ENCODE measurements at places on chromosomes 4 and X.

DNA sequence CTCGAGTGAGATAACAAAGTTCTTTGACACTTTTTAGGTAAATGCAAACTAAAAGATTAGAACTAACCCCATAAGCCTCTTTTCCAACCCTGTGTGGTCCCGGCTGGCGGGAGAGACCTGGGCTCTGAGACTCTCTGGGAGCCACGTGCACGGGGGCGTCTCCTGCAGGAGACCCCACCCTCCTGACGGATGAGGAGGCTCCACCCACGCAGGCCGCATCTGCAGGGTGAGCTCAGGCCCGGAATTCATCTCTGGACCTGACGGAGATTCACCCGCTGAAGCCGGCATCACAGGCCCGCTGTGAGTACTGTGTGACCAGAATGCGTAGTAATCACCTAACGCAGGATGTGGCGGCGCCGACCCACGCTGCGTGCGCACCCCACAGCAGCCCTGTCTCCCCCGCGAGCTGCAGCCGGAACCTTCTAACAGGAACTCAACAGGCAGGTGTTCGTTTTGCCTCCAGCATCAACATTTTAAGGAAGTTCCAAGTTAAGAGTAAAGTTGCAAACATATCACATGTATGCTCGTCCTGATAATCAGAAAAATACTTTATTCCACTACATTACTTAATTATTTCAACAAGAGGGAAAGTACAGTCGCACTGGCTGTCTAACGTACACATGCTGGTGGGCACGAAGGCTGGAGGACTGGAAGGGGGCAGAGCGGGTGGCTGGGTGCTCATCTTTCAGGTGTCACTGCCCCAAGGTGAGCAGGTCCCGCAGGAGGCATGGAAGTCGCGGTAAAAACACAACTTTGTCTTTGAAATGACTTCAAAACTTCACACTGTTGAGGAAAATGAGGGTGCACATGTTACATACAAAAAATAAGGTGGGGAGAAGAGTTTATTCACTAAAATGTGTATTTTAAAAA is 44.5 kb downstream of the FGFRL1 start:
- peak; percentile 59 for DNase-seq

DNA sequence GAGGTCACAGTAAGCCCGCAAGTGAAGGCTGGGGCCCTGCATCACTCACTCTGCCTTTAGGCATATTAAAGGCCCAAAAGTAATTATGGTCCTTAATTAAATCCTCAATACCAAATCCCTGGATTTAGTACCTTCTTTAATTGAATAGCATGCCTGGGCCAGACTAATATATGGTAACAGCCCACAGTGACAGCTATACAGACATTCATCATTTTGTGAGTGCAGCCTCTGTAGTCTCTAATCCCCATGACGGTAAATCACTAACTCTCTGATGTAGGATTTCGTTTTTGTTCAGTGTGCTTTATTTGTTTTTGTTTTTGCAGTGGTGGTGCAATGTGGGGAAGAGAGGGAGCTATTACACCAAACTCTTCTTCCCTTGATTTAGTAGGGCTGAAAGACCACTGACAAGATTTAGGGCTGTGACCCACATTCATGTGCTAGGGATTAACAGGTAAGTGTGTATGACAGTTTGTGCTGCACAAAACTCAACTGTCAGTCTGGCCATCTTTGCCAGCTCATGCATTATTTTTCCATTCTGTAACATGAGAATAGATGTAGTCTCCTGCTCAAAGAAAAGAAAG is 60.6 kb upstream of the SLC39A8 start:
- DNase-seq: no peak

- no peak for DNase-seq
Observed at GRCh38 chr4:24519649-24520048, 64.7 kb downstream of the DHX15 start.

DNA sequence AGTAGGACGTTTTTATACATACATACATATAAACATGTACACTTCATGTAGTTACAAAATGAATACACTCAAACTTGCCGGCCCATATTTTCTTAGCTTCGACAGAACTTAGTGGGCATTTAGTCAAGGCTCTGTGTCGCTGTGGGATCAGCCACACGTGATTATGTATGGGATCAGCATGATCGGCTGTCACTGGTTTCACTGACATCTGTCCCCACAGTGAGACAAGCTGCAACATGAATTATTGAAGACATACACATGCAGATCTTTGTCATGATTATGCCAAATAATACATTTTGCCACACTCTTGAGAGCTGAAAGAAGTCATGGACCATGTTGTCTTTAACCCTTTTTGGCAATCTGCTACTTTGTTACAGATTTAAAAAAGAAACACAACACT is 38.2 kb upstream of the NAA11 start:
- DNase-seq: no peak

DNA sequence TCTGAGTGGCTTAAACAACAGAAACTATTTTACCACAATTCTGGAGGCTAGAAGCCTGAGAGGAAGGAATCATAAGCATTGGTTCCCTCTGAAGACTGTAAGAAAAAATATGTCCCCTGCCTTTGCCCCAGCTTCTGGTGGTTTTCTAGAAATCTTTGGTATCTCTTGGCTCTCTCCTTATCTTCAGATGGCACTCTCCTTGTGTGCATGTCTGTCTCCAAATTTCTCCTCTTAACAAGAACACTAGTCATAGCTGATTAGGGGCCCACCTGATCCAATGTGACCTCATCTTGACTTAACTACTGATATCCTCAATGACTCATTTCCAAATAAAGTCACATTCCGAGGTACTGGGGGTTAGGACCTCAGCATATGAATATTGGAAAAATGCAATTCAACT is 635.0 kb upstream of the NR3C2 start:
- DNase-seq: no peak

- DNase-seq: no peak
Observed at GRCh38 chr4:184994010-184994622, 24.2 kb upstream of the HELT start.

GRCh38 chr4:102321260-102321995 is 23.9 kb downstream of the SLC39A8 start:
- no peak for DNase-seq

DNA sequence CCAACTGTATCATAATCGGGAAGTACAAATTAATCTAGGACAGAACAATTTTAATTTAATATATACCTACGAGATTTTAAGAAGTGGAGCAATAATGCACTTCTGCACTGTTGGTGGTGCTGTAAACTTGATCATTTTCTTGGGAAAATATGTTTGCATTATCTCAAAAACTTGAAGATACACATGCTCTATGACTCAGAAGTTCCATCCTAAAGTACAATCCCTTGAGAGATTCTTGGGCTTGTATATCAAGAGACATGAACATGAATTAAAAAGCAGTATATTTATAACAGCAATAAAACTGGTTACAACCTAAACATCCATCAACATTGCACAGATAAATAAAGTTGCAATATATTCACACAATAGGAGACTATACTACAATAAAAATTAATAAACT is 168.8 kb downstream of the CLCN4 start:
- DNase-seq: no peak

- no peak for DNase-seq
Observed at GRCh38 chr4:101865501-101866062, 75.1 kb downstream of the BANK1 start.

- DNase-seq: no peak
Observed at GRCh38 chr4:15270201-15270600, 157.6 kb upstream of the C1QTNF7 start.

GRCh38 chrX:147699061-147699460 is 212.7 kb upstream of the FMR1 start:
- DNase-seq: no peak

GRCh38 chr4:62717154-62717553 is 1517.0 kb downstream of the ADGRL3 start:
- no peak for DNase-seq

GRCh38 chrX:55907968-55908607 is 190.5 kb downstream of the RRAGB start:
- DNase-seq: no peak

GRCh38 chr4:103075894-103076746 is 441 bp downstream of the SLC9B2 start:
- peak; percentile 51 for DNase-seq

DNA sequence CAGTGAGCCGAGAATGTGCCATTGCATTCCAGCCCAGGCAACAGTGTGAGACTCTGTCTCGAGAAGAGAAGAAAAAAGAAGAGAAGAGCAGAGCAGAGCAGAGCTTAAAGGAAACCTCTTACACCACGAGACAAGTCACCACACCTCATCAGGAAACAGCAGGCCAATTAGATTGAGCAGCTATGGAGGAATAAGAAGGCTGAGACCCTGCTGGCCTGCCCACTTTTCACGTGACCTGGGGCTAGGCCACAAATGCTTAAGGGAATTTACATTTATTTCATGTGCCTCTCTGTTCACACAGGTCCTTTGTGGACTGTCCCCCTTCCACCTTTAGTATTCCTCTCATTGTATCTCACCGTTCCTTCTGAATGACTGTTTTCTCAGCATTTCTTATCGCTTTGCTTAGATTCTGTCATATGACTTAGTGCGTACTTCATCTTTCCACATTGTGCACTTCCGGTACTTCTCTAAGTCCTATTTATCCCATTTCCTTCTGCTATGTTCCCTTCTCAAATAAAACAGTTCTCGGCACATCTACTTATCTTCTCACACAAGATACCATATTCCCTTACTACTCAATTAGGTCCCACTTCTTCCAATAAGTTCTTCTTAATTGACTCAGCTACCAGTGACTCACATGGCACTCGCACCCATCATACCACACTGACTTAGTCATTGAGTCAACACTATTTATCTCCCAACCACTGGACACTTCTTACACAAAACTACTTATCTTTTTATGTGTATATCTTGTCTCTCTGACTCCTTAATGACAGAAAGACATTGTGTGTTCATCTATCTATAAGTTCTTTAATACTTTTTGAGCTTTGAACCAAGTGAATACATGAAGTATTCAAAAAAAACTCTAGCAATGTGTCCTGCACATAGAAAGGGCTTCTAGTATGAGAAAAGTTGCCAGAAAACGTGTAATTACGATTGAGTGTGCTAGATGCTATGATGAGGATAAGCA is 11.0 kb downstream of the CUL4B start:
- DNase-seq: no peak

DNA sequence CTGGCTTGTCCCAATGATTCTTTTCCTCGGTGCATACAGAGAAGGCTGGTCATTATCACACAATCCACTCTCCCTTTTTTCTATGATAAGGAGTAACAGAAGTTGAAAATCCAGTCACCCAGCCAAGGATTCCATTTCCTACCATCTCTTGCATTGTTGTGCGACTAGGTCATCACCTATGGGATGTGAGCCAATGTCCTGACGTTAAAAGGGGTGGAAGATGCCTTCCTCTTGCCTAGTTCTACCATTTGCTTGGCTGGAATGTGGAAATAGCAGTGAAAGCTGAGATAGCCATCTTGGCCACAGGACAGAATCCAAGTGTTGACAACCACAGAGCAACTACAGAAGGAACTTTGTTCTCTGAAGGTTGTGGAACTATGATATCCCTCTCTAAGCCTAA is 132.2 kb upstream of the KIT start:
- no peak for DNase-seq

GRCh38 chrX:40887476-40887875 is 152.1 kb upstream of the MED14 start:
- DNase-seq: no peak

DNA sequence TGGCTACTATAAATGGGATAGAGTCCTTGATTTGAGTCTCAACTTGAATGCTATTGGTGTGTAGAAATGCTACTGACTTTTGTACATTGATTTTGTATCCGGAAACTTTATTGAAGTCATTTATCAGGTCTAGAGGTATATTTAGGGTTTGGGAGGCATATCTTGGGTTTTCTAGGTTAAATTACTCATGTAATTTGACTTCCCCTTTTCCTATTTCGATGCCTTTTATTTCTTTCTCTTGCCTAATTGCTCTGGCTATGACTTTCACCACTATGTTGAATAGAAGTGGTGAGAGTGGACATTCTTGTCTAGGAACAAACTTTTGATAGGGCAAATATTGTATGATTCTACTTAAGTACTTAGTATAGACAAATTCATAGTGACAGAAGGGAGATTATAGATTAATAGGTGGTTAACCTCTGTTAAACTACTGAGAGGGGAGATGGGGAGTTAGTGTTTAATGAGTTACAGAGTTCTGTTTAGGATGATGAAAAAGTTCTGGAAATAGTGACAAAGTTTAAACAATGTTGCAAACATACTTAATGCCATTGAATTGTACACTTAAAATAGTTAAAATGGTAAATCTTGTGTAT is 22.8 kb upstream of the HSPA4L start:
- no peak for DNase-seq

DNA sequence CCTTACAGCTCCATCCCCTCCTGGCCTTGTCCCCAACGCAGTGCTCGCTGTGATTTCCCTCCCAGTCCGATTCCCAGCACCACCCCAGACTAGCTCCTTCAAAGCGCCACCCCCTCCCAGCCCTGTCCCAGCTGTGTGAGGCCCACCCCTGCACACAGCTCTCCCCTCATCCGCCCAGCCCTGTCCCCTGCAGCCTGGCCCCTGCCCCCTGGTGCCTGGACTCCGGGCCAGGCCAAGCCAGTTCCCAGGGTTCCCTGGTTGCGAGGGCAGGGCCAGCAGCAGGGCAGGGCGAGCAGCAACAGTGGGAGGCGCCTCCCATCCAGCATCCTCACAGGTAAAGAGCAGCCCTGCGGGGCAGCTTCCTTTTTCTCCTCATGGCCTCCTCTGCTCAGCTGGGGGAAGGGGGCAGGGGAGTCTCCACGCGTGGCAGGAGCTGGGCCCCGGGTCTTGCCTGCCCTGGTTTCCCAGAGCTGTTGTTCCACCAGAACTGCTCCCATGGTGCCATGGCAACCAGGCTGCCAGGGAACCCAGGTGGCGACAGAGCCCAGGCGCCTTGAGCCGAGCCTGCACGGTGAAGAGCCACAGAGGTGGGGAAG is 24.8 kb downstream of the IQSEC2 start:
- DNase-seq: no peak

DNA sequence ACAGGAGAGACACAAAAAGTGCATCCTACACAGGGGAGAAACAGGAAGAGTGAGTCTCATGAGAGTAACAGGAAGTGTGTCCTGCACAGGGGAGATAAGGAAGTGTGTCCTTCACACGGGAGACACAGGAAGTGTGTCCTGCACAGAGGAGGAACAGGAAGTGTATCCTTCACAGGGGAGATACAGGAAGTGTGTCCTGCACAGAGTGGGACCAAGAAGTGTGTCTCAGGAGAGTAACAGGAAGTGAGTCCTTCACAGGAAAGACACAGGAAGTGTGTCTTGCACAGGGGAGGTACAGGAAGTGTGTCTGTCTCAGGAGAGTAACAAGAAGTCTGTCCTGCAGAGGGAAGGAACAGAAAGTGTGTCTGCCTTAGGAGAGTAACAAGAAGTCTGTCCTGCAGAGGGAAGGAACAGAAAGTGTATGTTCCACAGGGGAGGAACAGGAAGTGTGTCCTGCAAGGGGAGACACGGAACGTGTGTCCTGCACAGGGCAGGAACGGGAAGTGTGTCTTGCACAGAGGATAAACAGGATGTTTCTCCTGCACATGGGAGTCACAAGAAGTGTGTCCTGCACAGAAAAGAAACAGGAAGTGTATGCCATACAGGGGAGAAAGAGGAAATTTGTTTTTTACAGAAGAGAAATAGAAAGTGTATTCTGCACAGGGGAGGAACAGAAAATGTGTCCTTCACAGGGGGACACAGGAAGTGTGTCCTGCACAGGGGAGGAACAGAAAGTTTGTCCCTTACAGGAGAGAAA is 102.0 kb downstream of the ARSF start:
- DNase-seq: no peak

GRCh38 chrX:41759817-41760216 is 35.8 kb downstream of the GPR82 start:
- DNase-seq: no peak

GRCh38 chrX:150954951-150955350 is 28.2 kb upstream of the HMGB3 start:
- DNase-seq: no peak
